ENCODE measurements at places on chromosomes 13 and 19. TPM values are rescaled to one million over a fixed set of nuclear protein-coding genes. Genes with fewer than 3 reads are reported as not detected.

The GMIP gene
- total RNA-seq = 22.5 TPM

The LILRA2 gene
- not detected for total RNA-seq

DNA sequence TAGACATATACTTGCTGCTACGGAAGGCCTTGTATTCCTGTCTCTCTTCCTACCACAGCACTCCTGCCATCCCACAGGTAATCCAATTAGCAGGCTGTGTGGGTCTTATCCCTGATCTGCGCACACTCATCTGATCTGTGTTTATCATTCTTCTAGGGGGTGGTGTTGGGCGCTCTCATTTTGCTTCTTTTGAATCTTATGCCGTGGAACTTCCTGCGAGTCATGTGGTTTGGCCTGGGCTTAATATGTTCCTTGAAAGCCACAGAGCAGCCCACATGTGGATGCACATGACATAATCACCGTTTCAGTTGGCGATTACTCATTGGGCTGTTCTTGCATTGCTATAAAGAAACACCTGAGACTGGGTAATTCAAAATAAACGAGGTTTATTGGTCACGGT is 7.5 kb downstream of the RASA3 start:
- no peak for DNase-seq

GRCh38 chr13:32446773-32447465 is 19.0 kb upstream of the N4BP2L1 start:
- DNase-seq = no peak

DNA sequence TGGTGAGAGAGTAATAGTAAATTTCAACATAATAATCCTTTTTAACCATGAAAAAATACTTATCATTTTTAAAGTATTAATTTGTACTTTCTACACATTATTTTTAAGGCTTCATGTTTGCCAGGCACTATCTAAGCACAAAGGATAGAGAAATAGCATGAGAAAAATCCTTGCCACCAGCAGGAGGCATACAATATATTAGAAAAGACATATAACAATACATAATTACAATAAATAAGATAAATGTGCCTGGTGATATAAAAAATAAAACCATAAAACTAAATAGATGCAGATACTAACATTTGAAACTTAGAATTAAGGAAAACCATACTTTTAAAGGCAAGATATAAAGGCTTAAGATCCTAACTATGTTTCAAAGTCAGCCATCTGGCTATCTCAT is 1256.4 kb downstream of the DIAPH3 start:
- no peak for DNase-seq

The FUT1 gene
- total RNA-seq = 6.4 TPM

DNA sequence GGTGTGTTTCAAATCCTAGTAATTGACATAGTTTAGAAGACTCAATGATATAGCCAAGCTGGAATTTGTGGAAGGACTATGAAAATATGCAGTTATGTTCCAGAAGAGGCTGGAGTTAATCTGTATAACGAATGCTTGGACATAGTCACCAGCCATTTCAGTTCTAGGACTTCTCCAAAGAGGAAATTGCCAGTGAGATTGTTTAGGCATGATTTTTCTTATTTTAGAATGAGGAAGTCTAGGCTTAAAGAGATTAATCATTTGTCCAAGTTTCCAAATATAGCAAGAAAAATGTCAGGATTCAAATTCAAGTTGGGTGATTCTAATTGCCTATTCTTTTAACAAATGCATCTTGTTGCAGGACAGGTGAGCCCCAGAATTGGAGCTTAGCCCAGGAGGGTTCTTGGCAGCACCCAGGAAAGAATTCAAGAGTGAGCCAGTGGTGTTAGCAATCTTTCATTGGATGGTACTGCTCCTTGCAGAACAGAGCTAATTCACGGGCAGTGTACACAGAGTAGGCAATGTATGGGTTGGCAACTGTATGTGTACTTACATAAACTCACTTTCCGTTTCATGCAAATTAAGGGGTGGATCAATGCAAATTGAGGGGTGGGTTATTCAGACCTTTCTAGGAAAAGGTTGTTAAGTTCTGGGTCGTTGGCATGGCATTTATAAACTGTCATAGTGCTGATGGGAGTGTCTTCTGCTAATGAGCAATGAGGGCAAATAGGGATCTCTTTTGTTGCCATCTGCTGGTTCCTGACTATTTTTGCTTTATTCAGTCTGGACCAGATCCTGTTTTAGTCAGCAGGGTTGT is 763.1 kb upstream of the SLITRK1 start:
- DNase-seq = no peak

GRCh38 chr19:3368848-3369336 is 2.5 kb downstream of the NFIC start:
- no peak for DNase-seq

The FFAR1 gene
- total RNA-seq = not detected

The LILRB2 gene
- total RNA-seq = not detected

DNA sequence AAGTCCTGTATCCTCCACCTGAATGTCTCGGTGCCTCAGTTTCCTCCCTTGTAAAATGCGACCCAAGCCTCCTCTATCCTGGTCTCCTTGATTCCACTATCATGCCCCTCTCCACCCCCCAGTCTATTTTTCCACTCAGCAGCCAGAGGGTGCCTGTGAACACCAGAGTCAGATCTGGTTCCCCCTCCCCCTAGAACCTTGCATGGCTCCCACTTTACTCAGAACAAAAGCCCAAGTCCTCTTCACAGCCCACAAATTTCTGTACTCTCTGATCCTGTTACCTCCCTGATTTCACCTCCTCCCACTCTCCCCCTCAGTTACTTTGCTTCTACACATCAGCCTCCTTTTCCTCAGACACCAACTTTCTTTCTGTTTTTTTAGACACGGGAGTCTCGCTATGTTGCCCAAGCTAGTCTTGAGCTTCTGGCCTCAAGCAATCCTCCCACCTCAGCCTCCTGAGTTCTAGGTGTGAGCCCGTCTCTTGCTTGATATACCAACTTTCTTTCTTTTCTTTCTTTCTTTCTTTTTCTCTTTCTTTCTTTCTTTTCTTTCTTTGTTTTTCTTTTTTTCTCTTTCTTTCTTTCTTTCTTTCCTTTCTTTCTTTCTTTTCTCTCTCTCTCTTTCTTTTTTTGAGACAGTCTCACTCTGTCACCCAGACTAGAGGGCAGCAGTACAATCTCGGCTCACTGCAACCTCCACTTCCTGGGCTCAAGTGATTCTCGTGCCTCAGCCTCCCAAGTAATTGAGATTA is 869 bp downstream of the DAND5 start:
- no peak for DNase-seq

DNA sequence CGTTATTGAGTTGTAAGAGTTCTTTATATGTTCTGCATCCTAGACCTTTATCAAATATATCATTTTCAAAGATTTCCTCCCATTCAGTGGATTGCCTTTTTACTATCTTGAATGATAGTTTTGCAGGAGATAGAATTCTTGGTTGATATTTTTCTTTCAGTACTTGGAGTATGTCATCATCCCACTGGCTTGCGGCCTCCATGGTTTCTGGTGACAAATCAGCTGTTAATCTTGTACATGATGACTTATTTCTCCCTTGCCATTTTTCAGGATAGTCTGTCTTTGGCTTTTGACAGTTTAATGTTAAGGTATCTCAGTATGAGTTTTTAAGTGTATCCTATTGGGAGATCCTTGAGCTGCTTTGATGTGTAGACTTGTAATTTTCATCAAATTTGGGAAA is 8.5 kb downstream of the ZNF557 start:
- no peak for DNase-seq

The CEACAM20 gene
- total RNA-seq = not detected

- no peak for DNase-seq
Observed at GRCh38 chr19:11364935-11365334, 9.5 kb upstream of the SWSAP1 start.

The SCN1B gene
- total RNA-seq = 4.7 TPM

DNA sequence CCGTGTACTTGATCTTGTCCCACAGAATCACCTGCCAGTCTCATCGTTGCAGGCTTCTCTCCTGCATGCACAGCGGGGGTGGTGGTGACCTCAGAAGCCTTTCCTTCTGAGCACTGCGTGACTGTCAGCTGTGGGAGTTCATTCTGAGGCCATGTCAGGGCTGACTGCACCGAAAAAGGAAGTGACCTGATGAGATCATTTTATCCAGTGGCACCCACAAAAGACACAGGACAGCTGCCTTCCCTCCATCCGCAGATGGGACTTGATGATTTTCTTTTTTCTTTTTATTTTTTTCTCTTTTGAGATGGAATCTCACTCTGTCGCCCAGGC is 89.7 kb downstream of the RAB20 start:
- DNase-seq = no peak

GRCh38 chr13:33740134-33740538 is 77.8 kb upstream of the RFC3 start:
- DNase-seq = no peak

GRCh38 chr13:99228737-99229691 is 28.4 kb downstream of the UBAC2 start:
- DNase-seq = no peak

- DNase-seq = no peak
Observed at GRCh38 chr13:36973621-36974295, 25.4 kb downstream of the ALG5 start.

- no peak for DNase-seq
Observed at GRCh38 chr13:49953560-49953959, 17.4 kb upstream of the SPRYD7 start.

DNA sequence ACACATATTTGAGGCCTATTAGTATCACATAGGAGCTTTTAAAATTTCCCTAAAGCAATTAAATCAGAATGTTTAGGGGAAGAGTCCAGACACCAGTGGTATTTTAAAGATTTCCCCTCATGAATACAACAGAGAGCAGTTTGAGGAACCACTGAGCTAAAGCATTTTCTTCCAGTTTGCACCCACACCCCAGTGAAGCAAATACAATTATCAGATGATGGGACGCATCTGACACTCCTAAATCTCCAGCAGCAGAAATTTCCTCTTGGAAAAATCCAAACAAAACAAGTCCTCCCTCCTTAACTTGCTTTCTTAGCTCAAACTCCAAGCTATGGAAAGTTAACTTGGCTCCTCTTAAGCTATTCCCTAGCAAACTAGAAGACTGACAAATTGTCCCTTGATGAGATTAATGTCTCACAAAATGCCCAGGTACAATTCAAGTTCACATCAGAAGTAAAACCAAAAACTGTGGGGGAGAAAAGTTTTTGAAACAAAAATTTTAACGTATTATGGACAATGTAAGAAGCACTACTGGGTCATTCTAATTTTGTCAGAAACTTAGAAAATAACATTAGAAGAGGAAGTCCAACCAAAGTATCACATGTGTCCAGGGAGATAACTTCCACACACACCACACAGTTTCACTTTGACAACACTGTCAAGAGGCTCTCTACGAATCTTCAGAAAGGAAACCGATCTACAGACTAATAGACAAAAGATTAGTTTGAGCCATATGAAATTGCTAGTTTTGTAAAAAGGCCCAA is 74.1 kb downstream of the ABCC4 start:
- no peak for DNase-seq

GRCh38 chr13:49443357-49443703 is 534 bp downstream of the CAB39L start:
- DNase-seq = no peak

- DNase-seq = no peak
Observed at GRCh38 chr13:27619728-27620376, 477 bp downstream of the LNX2 start.

- DNase-seq = no peak
Observed at GRCh38 chr13:80476953-80477352, 136.0 kb upstream of the SPRY2 start.

The CPB2 gene
- not detected for total RNA-seq

DNA sequence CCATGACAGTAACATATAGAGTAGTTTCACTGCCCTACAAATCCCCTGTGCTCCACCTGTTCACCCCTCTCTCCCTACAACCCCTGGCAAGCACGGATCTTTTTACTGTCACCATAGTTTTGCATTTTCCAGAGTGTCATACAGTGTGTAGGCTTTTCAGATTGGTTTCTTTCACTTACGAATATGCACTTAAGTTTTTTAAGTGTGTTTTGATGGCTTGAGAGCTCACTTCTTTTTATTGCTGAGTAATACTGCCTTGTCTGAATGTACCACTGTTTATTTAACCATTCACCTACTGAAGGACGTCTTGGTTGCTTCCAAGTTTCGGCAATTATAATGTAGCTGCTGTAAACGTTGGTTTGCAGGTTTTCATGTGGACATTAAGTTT is 175.1 kb downstream of the ITGBL1 start:
- no peak for DNase-seq

DNA sequence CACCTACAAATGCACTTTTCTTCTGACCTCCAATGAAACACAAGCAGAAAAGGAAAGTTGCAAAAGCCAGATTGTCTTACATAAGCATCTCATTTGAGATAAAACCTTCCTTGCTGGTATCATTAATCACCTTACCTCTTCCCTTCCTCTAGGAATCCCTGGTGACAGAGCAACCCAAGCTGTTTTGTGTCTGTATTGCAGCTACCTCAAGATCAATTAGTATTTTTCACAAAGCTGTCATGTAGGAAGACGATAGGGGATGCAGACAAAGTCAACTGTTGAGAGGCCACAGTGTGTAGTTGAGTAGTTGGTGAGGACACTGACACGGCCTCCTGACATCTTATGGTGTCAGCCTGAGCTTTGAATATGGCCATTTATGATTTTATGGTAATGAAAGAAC is 339.1 kb upstream of the SLC10A2 start:
- DNase-seq = no peak

- DNase-seq = no peak
Observed at GRCh38 chr13:110134801-110135200, 172.2 kb downstream of the COL4A1 start.

- DNase-seq = no peak
Observed at GRCh38 chr13:102951808-102952207, 106.0 kb downstream of the ERCC5 start.

The APOC4 gene
- not detected for total RNA-seq

- DNase-seq = no peak
Observed at GRCh38 chr19:35425682-35426081, 22.4 kb upstream of the FFAR2 start.

DNA sequence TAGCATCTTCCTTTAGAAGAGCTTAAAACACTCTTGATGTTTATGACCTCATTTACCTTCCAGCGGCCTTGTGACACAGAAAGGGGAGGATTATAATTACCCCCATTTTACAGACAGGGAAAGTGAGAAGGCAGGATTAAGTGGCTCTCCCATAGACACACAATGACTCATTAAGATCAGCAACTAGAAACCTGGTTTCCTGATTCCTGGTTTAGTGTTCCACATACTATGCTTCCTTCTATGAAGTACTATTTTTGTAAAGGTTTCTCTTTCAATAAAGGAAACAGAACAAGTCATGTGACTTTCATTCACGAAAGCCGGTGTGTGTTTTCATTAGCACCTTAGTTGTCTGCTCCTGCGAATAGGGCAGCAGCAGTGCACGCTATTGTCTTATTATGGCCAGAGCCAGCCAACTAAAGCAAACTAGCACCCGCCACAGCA is 8.3 kb downstream of the IRS2 start:
- DNase-seq = no peak

DNA sequence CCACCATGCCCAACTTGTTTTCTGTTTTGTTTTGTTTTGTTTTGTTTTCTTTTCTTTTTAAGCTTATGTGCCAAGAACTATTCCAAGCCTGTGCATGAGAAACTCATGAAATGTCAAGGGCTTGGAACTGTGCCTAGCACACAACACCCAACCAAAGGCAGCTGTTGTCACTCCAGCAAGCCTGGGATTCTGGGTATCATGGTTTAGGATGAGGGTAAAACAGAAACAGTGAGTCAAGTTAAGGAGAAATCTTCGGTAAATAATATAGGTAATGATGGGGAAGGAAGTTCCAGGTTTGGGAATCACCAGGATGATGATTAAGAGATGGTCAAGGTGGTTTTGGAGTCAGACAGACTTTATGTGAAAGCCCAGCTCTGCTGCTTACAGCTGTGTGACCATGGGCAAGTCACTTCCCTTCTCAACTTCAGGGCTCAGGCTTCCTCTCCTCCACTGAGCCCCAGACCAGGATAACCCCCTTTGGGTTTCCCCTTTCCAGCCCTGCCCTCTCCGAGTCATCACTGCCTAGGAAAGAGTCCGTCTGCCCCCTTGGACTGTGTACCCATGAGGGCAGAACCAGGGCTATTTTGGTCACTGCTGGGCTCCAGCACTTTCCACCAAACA is 5.0 kb downstream of the PVR start:
- DNase-seq = no peak

Measured in glomerular endothelial cell (primary cell).